Mucosa of descending colon (tissue), 3 donors: ENCODE measurements at places on chromosomes 13 and 19. TPM values are rescaled to one million over a fixed set of nuclear protein-coding genes. Genes with fewer than 3 reads are reported as not detected.

Gene ATXN8OS
- 0.25 TPM for total RNA-seq

- DNase-seq, result no peak
Measured at GRCh38 chr13:70218618-70219017, 110.4 kb upstream of the KLHL1 start.

GRCh38 chr13:75195495-75196146 is 286.3 kb downstream of the TBC1D4 start:
- no peak for DNase-seq

DNA sequence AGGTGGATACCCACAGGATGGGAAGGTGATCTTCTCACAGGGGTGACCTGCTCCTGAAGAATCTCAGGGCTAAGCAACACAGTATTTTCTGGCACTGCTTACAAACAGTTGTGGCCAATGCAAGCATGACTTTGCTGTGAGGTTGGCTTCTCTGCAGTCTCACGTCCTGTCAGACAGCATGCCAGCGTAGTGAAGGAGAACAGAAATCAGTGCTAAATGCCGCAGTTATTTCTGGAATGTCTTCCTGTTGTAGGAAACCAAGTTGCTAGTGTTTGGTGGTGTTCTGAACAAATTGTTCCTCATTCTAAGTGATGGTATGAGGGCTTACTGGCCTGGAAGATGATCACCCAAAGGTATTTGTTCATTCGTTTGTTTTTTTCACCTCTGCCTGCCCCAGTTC is 320.1 kb downstream of the MTUS2 start:
- DNase-seq, result no peak

- peak; percentile 29 for DNase-seq
Measured at GRCh38 chr19:36686365-36687213, 823 bp upstream of the ZNF567 start.

- DNase-seq, result no peak
Measured at GRCh38 chr13:100090861-100091260, 2.0 kb downstream of the PCCA start.

- no peak for DNase-seq
Measured at GRCh38 chr19:10102787-10103236, 334 bp upstream of the ANGPTL6 start.
